ENCODE measurements at places on chromosomes 6 and 20. TPM values are rescaled to one million over a fixed set of nuclear protein-coding genes. Genes with fewer than 3 reads are reported as not detected.

DNA sequence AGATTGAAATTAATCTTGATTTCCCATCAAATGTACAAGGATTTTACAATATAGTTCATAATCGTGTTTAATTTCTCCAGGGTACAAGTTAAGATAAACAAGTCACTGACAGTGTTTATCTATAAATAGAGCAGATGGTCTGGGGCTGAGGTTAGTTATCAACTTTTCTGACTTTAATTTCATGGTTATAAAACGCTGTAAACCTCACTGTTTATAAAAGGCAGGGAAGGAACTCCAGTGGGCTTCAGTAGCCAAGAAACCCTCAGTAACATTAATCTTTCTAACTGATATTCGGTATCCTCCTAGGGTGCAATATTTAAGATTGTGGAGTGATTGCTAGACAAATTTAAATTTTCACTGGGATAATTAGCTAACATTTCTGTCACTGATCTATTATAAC lies 68.6 kb downstream of the GFRAL start:
- peaks cover 2% of the 10 kb centered on the region for H3K4me1 ChIP-seq
- no peak overlapping the region for H3K4me3 ChIP-seq
- H3K36me3 ChIP-seq = no peaks in the 10 kb centered on the region
- peak; percentile 7 for DNase-seq

DNA sequence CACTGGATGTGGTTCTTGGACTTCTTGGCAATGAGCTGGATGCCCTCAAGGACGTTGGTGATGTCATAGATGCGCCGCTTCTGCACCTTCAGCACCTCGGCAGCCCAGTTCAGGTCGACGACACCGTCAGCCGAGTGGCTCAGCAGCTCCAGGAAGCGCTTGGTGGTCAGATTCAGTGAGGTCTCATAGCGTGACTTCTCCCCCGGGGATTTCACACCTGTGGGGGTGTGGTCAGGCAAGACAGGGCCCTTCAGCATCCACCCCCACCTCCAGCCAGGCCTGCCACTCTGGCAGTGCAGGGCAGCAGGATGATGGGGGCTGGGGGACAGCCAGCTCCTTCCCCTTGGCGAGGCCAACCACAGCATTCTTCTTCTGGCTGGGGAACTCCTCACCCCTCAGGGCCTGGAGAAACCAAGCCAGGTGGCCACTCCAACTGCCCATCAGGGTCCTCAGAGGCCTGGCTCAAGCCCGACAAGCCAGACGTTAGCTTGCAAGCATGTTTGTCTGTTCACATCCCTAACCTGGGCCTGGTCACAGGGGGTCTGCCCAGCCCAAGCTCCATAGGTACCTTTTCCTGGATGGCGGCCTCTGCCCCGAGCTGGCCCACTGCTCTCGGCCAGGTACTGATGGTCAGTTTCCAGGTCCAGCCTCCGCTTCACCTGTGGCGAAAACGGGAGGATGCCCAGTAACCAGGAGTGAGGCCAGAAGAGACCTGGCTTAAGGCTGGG lies 5.7 kb upstream of the NECAB3 start:
- H3K27me3 ChIP-seq = no peaks in the 10 kb centered on the region
- no peaks in the 10 kb centered on the region for H3K36me3 ChIP-seq
- no peak overlapping the region for H3K4me3 ChIP-seq
- H3K4me1 ChIP-seq = peaks cover 10% of the 10 kb centered on the region
- no peak for DNase-seq

DNA sequence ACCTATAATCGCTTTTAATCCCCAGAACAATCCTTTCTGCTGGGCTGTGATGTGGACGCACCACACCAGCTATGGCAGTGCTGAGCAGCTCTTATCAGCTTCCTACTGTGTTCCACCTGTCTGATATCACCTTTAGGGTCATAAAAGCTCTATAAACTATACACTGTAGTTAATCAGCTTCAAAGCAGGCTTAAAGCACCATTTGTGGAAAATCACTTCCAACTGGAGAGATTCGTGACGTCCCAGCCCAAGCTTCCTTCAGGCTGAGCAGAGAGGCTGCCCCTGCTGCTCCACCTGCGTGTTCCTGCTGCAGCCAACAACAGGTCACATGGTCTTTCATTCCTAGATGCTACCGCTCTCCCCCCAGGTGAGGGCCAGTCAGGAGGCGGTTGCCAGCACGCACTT lies 156.5 kb downstream of the SMOC2 start:
- H3K27me3 ChIP-seq = no peaks in the 10 kb centered on the region
- H3K4me3 ChIP-seq = no peak overlapping the region
- H3K27ac ChIP-seq = no peak overlapping the region
- no peak for DNase-seq
- no peaks in the 10 kb centered on the region for H3K36me3 ChIP-seq

PAK5 gene
- not detected for total RNA-seq

DNA sequence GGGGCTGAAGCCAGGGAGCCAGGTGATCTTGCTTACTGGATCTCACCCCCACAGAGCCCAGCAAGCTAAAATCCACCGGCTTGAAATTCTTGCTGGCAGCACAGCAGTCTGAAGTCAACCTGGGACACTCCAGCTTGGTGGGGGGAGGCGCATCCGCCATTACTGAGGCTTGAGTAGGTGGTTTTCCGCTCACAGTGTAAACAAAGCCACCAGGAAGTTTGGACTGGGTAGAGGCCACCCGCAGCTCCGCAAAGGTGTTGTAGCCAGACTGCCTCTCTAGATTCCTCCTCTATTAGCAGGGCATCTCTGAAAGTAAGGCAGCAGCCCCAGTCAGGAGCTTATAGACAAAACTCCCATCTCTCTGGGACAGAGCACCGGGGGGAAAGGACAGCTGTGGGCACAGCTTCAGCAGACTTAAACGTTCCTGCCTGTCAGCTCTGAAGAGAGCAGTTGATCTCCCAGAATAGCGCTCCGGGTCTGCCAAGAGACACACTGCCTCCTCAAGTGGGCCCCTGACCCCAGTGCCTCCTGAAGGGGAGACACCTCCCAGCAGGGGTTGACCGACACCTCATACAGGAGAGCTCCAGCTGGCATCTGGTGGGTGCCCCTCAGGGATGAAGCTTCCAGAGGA lies 206.3 kb upstream of the KHDRBS2 start:
- DNase-seq = no peak
- no peaks in the 10 kb centered on the region for H3K36me3 ChIP-seq
- no peak overlapping the region for H3K4me3 ChIP-seq
- H3K27me3 ChIP-seq = no peaks in the 10 kb centered on the region

- H3K4me3 ChIP-seq = no peak overlapping the region
- no peaks in the 10 kb centered on the region for H3K27me3 ChIP-seq
- DNase-seq = no peak
- no peaks in the 10 kb centered on the region for H3K36me3 ChIP-seq
- H3K4me1 ChIP-seq = peaks cover 11% of the 10 kb centered on the region
These were observed 45.5 kb downstream of the PCNA start for GRCh38 chr20:5074232-5074674.
